ENCODE measurements at places on chromosomes 3 and 15.

DNA sequence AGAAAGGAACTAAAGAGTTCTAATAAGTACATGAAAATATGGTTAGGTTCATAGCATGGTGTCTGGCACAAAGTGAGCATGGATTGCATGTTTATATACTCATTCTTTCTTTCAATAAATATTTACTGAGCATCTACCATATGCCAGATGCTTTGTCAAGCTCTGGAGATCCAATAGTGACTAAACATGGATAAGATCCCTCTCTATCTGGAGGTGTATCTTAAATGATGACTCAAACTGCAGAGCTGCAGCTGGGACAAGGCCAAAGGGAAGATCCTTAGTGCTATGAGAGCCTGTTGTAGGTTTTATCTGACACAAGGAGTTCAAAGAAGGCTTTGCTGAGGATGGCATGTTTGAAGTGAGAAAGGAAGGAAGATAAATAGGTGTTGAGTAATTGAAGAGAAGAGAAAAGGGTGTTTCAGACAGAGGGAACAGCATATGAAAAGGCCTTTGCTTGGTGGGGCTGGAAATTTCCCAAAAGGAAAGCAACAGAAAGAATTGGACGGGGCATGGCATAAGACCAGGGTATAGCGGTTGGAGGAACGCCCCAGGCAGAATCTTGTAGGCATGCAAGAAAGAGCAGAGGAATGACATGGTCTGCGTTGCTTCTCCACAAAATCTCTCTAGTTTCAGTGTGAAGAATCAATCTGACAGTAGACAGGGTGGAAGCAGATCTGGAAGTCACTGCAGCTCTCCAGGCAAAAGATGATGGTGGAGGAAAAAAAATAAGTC is 239.9 kb upstream of the LRTM1 start:
- H3K27ac ChIP-seq, result no peak overlapping the region
- H3K27me3 ChIP-seq, result no peaks in the 10 kb centered on the region
- H3K36me3 ChIP-seq, result no peaks in the 10 kb centered on the region
- H3K4me1 ChIP-seq, result peaks cover 3% of the 10 kb centered on the region
- no peak overlapping the region for H3K4me3 ChIP-seq

DNA sequence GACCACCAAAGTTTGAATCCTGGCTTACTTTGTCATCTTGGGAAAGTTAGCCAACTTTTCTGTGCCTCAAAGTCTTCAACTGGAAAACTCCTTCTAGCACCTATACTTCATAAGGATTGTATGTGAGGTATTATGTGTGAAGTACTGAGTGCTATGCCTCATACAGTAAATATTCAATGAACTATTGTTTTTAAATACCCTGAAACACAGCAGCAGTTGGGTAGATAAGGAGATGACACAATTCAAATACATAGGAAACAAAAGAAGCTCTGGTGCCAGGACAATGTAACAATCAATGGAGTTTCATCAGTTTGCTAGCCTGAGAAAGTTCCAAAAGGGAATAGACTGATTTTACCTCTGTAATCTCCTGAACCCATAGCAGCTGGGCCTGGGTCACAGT is 43.3 kb downstream of the TUBGCP4 start:
- peaks cover 10% of the 10 kb centered on the region for H3K36me3 ChIP-seq
- H3K27ac ChIP-seq, result no peak overlapping the region
- H3K27me3 ChIP-seq, result no peaks in the 10 kb centered on the region
- DNase-seq, result no peak
- H3K4me3 ChIP-seq, result no peak overlapping the region
- no peaks in the 10 kb centered on the region for H3K4me1 ChIP-seq

GRCh38 chr3:64958199-64958843 is 270.5 kb upstream of the ADAMTS9 start:
- no peaks in the 10 kb centered on the region for H3K36me3 ChIP-seq
- H3K4me3 ChIP-seq, result no peak overlapping the region
- no peak for DNase-seq
- H3K4me1 ChIP-seq, result no peaks in the 10 kb centered on the region
- H3K27ac ChIP-seq, result no peak overlapping the region

- DNase-seq, result no peak
- peaks cover 19% of the 10 kb centered on the region for H3K4me1 ChIP-seq
- no peaks in the 10 kb centered on the region for H3K36me3 ChIP-seq
- H3K4me3 ChIP-seq, result no peak overlapping the region
- H3K27me3 ChIP-seq, result no peaks in the 10 kb centered on the region
- H3K27ac ChIP-seq, result no peak overlapping the region
These were observed 2.7 kb downstream of the LMOD3 start for GRCh38 chr3:69119681-69120080.

GRCh38 chr3:114318295-114318694 is 24.5 kb downstream of the TIGIT start:
- H3K27me3 ChIP-seq, result no peaks in the 10 kb centered on the region
- no peak overlapping the region for H3K4me3 ChIP-seq
- no peaks in the 10 kb centered on the region for H3K36me3 ChIP-seq

GRCh38 chr3:15538345-15538744 is 16.8 kb upstream of the COLQ start:
- no peak overlapping the region for H3K4me3 ChIP-seq
- H3K27ac ChIP-seq, result no peak overlapping the region
- no peaks in the 10 kb centered on the region for H3K36me3 ChIP-seq
- no peak for DNase-seq

DNA sequence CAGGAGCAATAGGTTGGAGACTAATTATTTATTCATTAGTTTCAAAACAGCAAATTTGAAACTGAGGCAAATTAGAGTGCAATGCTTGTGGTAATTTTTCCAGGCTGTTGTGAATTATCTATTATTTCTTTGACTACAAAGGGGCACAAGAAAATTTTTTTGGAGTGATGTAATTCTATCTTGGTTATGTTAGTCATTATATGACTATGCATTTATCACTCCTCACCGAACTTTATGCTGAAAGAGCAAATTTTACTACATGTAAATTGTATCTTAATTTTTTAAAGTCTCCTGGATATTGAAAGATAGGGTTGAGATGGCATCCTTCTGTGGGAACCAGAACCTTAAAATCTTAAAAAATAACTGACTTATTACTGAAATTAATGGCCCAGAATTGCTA is 320.0 kb upstream of the ROBO1 start:
- DNase-seq, result no peak
- H3K27ac ChIP-seq, result no peak overlapping the region
- H3K36me3 ChIP-seq, result no peaks in the 10 kb centered on the region
- no peak overlapping the region for H3K4me3 ChIP-seq

- H3K4me1 ChIP-seq, result peaks cover 25% of the 10 kb centered on the region
- H3K4me3 ChIP-seq, result no peak overlapping the region
These were observed 361.9 kb downstream of the CLSTN2 start for GRCh38 chr3:140296796-140297352.

GRCh38 chr15:95760508-95760907 is 570.0 kb upstream of the NR2F2 start:
- H3K4me1 ChIP-seq, result no peaks in the 10 kb centered on the region
- H3K4me3 ChIP-seq, result no peak overlapping the region
- no peaks in the 10 kb centered on the region for H3K36me3 ChIP-seq
- H3K27ac ChIP-seq, result no peak overlapping the region
- DNase-seq, result no peak

- H3K36me3 ChIP-seq, result no peaks in the 10 kb centered on the region
- H3K27ac ChIP-seq, result no peak overlapping the region
- peaks cover 4% of the 10 kb centered on the region for H3K4me1 ChIP-seq
- no peak for DNase-seq
These were observed 23.1 kb downstream of the HEG1 start for GRCh38 chr3:125032683-125033082.

- DNase-seq, result no peak
- H3K4me1 ChIP-seq, result peaks cover 6% of the 10 kb centered on the region
- peaks cover 3% of the 10 kb centered on the region for H3K27me3 ChIP-seq
- H3K4me3 ChIP-seq, result no peak overlapping the region
- no peaks in the 10 kb centered on the region for H3K36me3 ChIP-seq
These were observed 15.6 kb upstream of the C15orf39 start for GRCh38 chr15:75186044-75186443.

DNA sequence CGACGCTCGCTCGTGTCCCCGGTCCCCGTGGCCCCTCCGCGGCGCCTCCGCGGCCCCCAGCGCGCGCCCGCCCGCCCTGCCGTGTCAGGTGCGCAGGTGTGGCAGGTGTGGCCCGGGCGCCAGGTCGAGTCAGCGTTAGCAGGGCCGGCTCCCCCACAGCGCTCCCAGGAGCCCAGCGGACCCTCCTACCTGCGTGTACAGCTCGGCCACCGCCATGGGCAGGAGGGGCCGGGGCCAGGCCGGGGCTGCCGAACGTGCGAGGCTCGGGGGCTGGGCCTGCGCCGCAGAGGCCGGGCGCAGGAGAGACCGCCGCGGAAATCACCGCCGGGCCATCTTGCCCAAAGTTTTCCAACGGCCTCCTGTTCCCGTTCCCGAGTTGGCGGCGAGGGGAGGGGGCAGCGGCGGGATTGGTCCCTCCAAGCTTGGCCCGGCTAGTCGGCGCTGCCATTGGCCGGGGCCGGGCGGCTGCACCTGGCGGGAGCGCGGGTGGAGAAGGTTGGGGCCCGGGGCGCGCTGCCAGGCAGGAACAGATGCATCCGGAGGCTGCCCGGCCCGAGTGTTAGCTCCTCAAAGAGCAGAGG is at the start of gene MYO5C:
MYO5C (minus strand) TSS at position 384 of the 581 bp plus-strand sequence; CDS start at position 216, 168 bp downstream.
- H3K4me1 ChIP-seq, result peaks cover 2% of the 10 kb centered on the region
- no peaks in the 10 kb centered on the region for H3K36me3 ChIP-seq
- DNase-seq, result no peak
- no peak within 1 kb of the TSS for H3K27ac ChIP-seq
- peaks cover 24% of the 10 kb centered on the region for H3K27me3 ChIP-seq
- H3K4me3 ChIP-seq, result peak within 1 kb of the TSS; percentile 39

DNA sequence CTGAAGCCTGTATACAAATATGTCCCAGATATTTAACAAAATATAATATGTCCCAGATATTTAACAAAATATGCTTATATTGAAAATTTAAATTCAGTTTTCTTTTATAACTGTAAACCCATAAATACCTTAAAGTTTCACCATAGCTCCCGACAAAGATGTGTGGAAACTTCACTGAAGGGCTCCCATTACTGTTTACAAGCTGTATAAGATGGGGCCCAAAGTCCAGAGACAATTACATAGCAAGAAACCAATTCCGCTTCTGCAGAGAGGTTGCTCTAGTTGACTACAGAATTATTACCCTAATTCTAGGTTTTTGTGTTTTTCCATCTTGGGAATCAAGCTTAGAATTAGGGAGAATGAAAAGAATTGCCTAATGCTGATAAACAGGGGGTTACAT is 102.6 kb upstream of the EPHA6 start:
- H3K27me3 ChIP-seq, result no peaks in the 10 kb centered on the region
- no peaks in the 10 kb centered on the region for H3K4me1 ChIP-seq
- no peak overlapping the region for H3K27ac ChIP-seq
- H3K4me3 ChIP-seq, result no peak overlapping the region
- DNase-seq, result no peak

DNA sequence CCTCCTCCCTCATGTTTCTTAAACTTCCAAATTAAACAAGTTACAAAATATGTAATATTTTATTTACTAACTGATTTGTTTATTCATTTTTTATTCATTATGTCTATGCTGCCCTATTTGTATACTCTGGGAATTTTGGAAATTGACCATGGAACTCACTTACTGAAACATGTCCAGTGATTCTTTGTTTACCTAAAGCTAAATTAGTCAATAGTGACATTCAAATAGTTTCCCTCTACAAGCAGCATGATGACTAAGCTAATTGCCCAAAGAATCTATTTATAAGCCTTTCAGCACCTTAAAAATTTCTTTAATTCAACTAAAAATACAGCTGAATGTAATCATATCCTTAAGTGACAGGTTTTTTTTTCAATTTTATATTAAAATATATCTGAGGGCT is 437.7 kb downstream of the SI start:
- H3K4me1 ChIP-seq, result no peaks in the 10 kb centered on the region
- no peaks in the 10 kb centered on the region for H3K27me3 ChIP-seq
- H3K27ac ChIP-seq, result no peak overlapping the region
- no peak overlapping the region for H3K4me3 ChIP-seq

- H3K27me3 ChIP-seq, result no peaks in the 10 kb centered on the region
- no peak for DNase-seq
- no peak overlapping the region for H3K4me3 ChIP-seq
These were observed 163.6 kb downstream of the ITPR1 start for GRCh38 chr3:4656626-4657328.

DNA sequence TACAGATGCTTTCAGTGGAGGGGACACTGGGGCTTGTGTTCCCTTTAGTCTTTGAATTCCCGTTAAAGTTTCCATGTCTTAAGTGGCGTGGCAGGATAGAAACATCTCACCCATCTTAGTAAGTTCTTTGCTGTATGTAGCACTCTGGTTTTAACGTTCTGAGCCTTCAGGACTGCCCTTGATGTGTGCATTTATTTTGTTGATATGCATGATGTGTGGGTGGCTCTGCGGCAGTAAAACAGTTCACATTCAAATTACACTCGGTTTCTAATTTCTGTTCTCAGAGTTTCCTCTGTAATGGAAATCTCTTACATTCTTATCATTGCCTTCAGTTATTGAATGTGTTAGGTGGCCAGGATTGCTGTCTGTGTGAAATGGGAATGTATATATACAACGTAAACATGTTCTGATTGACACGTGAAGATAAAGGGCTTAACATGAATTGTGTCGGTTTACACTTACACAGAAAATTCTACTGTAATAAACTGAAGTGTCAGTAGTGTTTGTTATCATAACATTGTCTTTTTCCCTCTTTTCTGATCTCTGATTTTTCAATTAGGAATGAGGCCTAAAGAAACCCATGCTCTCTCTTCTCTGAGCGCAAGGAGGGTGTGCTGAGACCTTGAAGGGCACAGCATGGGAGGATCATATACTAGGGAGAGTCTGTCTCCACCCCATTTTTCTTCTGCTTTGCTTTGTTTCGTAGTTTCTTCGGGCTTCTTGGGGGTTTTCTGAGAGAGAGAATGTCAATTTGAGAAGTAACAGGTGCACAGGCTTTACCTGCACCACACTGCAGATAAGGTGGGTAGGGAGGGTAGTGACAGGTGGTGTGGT is 51.5 kb downstream of the IGF1R start:
- H3K4me1 ChIP-seq, result no peaks in the 10 kb centered on the region
- no peaks in the 10 kb centered on the region for H3K27me3 ChIP-seq
- H3K27ac ChIP-seq, result no peak overlapping the region
- H3K4me3 ChIP-seq, result no peak overlapping the region
- H3K36me3 ChIP-seq, result no peaks in the 10 kb centered on the region

GRCh38 chr3:136042608-136043221 is 77.2 kb downstream of the PPP2R3A start:
- H3K36me3 ChIP-seq, result peaks cover 10% of the 10 kb centered on the region
- no peaks in the 10 kb centered on the region for H3K27me3 ChIP-seq
- no peak for DNase-seq
- no peak overlapping the region for H3K27ac ChIP-seq
- H3K4me3 ChIP-seq, result no peak overlapping the region
- H3K4me1 ChIP-seq, result no peaks in the 10 kb centered on the region

GRCh38 chr3:156536524-156537316 is 18.2 kb downstream of the SSR3 start:
- DNase-seq, result no peak
- peaks cover 11% of the 10 kb centered on the region for H3K4me1 ChIP-seq
- H3K27me3 ChIP-seq, result no peaks in the 10 kb centered on the region
